ENCODE measurements at places on chromosomes 3 and 15. TPM values are rescaled to one million over a fixed set of nuclear protein-coding genes. Genes with fewer than 3 reads are reported as not detected.
A peak's percentile ranks its signal among the peaks of the same experiment; 100 is the strongest.

DNA sequence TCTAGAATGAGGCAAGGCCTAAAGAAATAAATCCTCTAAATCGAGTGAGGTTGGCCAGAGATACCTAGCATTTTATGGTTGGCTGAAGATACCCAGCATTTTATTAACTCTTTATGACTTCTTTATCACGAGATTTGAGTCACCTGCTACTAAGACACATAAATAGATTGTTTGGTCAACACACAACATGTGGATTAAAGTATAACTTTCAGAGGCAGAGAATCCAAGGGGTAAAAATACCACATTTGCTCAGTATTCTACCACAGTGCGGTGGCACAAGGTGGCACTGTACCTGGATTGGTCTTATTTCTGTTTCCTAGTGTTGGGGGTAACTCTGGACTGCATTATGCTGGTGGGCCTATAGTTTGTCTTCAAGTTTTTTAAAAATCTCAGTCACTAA is 27.0 kb upstream of the VILL start:
- no peaks in the 10 kb centered on the region for H3K27me3 ChIP-seq
- H3K4me3 ChIP-seq = no peak overlapping the region
- no peak overlapping the region for H3K27ac ChIP-seq

GRCh38 chr15:66483131-66483566 is 14.4 kb downstream of the SNAPC5 start:
- no peaks in the 10 kb centered on the region for H3K27me3 ChIP-seq
- peak overlapping the region; percentile 46 for H3K27ac ChIP-seq
- H3K4me3 ChIP-seq = no peak overlapping the region
- peaks cover 10% of the 10 kb centered on the region for H3K4me1 ChIP-seq
- DNase-seq = peak; percentile 55

DNA sequence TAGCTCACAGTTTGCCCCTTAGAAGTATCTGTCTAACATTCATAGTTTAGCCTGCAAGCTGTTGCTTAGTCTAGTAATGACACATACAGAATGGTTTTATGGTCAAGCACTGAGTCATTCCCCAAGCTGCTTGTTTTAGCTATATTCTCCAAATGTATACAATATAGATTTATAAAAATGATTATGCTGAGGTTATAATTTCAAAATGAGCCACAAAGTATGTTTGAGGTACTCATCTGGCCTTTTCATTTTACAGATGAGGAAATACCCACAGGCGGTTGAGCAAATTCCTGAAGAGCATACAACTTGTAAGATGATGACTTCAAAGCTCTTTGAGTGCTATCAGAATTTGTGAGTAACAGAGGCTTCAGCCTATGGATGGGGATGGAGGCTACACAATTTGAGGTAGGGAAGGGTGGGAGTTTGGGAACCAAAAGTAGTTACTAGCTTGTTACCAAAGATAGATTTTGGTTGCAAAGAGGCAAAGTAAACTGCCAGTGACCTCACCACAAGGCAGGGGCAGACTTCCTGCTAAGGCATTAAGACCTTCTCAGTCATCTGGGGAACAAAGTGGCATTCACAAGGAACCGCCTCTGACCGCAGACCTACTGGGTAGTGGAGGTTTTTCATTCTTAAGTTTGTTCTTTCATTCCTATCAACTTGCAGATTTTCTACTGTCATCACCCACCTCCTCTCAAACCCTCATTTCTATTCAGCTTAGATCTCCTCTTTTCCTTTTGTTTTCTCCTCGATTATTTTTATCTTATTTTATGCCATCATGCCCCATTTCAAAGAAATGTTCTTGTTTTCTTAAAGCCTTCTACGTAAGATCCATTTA is 257.2 kb upstream of the NECTIN3 start:
- no peak overlapping the region for H3K27ac ChIP-seq
- DNase-seq = no peak
- no peaks in the 10 kb centered on the region for H3K27me3 ChIP-seq
- no peak overlapping the region for H3K4me3 ChIP-seq
- no peaks in the 10 kb centered on the region for H3K4me1 ChIP-seq

The USP50 gene
- total RNA-seq = not detected

The SLC28A2 gene
- not detected for total RNA-seq

The SPSB4 gene
- 1.1 TPM for total RNA-seq

Measured in upper lobe of left lung (tissue), 6 donors.